ENCODE measurements at places on chromosomes 1 and 21.

GRCh38 chr21:41536076-41536826 is 28.3 kb upstream of the TMPRSS2 start:
- no peak for DNase-seq

GRCh38 chr1:111973150-111973790 is 16.2 kb downstream of the KCND3 start:
- no peak for DNase-seq

DNA sequence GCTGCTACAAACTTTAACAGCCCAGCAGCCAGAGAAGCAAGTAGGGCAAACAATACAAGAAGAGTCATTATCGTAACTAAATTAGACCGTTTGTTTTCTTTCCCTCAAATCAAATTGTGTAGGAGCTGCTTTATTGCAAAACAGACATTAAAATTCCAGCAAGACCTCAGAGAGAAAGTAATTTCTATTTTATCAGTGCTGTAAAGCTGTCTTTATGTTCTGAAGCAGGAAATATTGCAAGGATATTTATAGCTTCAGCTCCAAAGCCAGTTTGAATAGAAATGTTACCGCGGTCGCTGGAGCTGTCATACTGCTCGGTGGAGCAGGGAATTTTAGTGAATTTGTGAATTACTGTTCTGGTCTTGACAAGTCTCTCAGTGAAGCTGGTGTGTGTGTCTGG is 503.8 kb upstream of the PLXNA2 start:
- no peak for DNase-seq

DNA sequence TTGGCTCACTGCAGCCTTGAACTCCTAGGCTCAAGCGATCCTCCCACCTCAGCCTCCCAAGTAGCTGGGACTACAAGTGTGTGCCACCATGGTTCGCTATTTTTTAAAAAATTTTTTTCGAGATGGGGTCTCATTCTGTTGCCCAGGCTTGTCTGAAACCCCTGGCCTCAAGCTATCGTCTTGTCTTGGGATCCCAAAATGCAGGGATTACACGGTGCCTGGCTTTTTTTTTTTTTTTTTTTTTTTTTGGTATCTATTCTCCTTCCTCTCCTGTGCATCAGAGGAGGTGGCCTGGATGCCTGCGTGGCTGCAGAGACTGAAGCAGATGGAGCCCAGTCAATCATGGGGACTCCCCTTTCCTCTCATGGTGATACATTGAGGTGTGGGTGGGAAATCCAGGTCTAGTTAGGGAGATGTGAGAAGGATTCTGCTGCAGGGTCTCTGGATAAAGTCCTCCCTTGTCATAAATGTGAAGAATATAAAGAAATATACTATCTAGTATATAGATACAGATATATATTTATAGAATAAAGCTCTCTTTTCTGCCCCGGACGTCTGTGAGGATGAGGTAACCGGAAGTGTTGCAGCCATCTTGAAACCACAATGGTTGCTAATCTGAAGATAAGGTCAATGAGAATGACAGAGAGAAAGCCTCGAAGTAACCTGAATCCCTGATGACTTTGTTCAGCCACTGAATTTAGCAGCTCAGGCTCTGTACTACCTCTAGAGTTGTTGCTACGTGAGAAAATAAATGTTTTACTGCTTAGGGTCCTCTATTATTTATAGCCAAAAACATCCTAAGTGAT is 19.5 kb upstream of the RGSL1 start:
- DNase-seq: peak; percentile 54

Data from inflammatory macrophage treated with lipopolysaccharide for 4 hours (primary cell).